ENCODE measurements at places on chromosomes 1 and 21.

DNA sequence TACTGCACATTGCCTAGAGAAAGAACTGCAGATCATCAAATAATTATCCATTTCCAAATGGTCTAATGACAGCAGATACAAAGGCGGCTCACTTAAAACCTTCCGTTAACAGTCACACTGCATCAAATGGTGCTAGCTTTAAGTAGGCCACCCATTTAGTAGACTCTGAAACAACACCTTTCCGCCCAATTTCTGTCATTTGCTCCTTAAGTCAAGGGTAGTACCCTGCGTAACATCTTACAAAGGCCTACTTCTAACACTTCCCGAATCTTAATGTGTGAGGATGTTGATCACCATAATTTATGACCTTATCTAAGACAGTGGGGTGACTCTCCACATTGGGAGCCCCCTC is 692 bp upstream of the RALGPS2 start:
- no peak for DNase-seq

- no peak for DNase-seq
Observed at GRCh38 chr1:90810681-90811080, 93.6 kb upstream of the BARHL2 start.

DNA sequence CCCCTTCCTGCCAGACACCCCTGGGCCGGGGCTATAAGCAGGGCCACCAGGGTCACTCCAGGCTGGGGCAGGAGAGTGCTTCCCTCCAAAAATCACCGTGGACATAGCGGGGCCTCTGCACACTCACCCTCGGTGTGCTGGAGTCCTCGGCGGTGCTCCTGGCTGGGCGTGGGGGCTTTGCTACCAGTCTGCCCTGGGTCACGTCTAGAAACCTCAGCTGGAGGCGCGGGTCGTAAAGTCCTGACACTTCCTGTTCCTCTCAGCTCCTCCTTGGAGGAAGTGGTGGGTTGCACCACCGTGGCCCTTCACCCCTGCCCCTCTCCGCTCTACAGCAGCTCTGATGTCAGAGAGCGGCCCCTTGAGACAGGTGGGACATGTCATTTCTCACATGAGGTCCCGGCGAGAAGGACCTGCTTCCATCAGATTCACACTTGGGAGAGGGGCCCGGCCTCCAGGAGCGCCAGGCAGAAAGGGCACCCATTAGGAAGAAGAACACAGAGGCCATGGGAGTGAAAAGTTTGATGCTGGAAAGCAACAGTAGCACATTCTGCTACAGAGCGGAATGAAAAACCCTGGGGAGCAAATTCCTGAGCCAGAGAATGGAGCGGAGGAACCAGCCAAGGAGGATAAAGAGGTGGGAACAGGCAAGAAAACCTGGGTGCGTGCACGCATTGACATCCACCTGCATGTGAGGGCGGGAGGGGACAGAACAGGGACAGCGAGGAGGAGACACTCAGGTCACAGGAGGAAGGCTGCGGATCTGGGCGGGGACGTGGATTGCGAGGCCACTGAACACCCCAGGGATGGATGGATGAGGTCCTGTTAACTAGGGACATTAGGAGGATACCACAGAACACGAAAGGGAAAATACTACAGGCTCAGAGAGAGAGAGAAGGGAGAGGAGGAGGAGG is at the start of gene ITGB2:
Gene ITGB2, minus strand, starts transcription at position 206 of the 911 bp plus-strand sequence. CDS start 10,117 bp downstream, outside the sequence.
- DNase-seq, result peak; percentile 49

DNA sequence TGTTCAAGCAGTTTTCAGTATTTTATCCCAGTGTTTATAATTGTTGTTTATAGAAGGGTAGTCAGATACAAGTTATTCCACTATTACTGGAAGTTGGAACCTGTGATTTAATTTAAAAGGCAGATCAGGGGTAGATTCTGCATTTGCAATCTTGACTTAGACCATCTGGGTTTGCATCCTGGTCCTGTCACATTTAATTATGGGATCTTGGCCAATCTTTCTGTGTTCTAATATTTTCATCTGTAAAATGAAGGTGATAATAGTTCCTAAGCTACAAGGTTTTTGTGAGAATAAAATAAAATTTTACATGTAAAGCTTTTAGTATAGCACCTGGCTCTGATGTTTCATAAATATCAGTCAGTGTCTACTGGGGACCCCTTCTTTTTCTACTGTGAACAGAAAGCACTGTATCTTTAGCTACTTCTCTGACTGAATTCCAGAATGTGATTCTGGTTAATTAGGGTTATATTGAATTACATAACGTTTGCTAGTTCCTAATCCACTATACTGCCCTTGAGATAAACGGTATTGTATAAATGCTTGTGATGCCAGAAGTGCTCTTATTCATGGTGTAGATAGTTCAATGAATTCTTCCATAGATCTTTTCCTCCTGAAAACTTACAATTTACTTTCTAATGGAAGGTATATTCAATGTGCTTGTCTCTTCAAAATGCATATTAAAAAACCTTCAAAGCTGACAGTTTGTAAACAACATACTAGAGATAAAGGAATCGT is 131.0 kb downstream of the KCNK1 start:
- DNase-seq, result no peak

- DNase-seq, result no peak
Observed at GRCh38 chr1:219292999-219293398, 119.3 kb downstream of the LYPLAL1 start.

GRCh38 chr1:2494323-2494693 is 18.2 kb downstream of the PLCH2 start:
- DNase-seq, result no peak

- DNase-seq, result no peak
Observed at GRCh38 chr1:230855886-230856285, 12.4 kb downstream of the C1orf198 start.

GRCh38 chr1:202101184-202101583 is 21.5 kb upstream of the GPR37L1 start:
- peak; percentile 70 for DNase-seq

- no peak for DNase-seq
Observed at GRCh38 chr1:78355656-78356055, 135.1 kb upstream of the PTGFR start.

GRCh38 chr21:35005560-35006224 is 43.4 kb downstream of the RUNX1 start:
- DNase-seq, result no peak

GRCh38 chr1:20508411-20508771 is 440 bp upstream of the MUL1 start:
- no peak for DNase-seq

GRCh38 chr1:161730050-161730564 is 8.8 kb downstream of the FCRLB start:
- no peak for DNase-seq

DNA sequence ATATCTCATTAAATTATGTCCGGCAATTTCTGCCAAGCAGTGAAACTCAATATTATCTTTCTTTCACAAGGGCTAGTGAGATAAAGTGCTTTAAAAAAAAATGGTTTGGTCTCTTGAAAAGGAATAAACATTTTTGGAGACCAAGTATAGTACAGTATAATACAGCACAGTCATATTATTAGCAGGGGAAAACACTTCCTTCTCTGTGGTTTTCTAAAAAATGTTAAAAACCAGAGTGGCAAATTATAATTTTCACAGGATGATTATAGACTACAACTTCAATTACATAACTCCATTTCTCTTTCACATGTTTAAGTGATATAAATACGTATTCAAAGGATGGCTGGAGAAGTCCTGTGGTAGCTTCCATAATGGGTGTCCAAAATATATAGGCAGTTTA is 170.3 kb upstream of the DMRTA2 start:
- DNase-seq, result no peak

DNA sequence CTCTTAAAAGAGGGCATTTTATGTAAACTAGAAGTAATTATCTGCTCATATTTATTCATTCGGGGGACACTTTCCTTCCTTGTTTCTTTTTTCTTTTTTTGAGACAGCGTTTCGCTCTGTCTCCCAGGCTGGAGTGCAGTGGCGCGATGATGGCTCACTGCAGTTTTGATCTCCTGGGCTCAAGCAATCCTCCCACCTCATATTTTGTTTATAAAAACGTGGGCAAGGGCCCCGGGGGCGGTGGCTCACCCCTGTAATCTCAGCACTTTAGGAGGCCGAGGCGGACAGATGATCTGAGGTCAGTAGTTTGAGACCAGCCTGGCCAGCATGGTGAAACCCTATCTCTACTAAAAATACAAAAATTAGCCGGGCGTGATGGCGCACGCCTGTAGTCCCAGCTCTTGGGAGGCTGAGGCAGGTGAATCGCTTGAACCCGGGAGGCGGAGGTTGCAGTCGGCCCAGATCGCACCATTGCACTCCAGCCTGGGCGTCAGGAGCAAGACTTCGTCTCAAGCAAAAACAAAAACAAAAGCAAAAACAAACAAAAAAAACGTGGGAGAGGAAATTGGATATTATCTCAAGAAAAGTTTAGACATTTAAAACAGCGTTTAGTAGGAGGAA is 926 bp upstream of the DFFA start:
- DNase-seq, result no peak

DNA sequence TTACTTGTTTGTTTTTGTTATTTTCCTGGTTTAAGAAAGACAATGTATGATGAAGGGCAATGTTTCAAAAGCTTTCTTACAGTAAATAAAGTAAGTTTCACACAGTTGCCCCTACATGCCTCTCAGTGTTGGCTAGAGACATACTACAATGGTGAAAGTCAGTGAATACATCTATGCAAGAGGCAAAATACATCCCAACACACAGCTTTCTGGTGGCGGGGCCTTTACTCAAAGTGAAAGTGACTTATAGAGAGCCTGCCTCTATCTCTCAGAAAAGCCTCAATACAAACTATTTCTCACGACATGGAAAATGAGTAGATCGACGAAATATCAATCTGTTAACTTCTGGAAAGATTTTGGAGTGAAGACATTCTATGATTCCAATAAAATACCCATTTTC is 122.3 kb downstream of the SLC30A10 start:
- DNase-seq, result no peak

DNA sequence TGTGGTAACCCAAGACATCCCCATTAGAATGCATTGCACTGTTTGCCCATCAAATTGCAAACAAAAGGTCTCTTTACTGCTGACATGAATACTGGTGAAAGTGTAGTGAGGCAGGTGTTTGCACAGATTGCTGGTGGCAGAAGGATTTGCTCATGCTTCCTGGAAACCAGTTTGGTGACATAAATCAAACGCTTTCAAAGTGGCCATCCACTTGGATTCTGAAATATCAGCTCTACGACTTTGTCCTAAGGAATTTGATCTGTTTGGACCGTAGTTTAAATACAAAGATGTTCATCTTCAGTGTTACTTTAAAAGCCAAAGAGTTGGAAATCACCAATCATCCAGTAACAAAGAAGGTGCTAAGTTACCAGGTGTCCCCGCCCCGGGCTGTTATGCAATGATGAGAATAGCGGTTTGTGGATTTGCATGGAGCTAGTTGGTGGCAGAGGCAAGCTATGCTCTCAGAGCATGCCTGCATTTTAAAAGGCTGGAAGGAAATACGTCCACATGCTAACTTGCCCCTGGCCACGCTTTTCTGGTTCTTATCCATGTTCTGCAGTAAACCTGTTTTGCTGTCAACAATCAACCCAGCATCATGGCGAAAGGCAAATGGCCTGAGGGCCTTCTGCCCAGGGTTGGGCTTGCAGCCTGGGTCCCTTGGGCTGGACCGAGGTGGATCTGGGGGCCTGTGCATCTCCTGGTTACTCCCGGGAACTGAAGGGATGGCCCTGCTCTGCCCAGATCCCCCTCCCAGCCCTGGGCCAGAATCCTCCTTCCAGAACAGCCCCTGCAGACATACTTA is 49.2 kb downstream of the UMODL1 start:
- DNase-seq, result peak; percentile 69

DNA sequence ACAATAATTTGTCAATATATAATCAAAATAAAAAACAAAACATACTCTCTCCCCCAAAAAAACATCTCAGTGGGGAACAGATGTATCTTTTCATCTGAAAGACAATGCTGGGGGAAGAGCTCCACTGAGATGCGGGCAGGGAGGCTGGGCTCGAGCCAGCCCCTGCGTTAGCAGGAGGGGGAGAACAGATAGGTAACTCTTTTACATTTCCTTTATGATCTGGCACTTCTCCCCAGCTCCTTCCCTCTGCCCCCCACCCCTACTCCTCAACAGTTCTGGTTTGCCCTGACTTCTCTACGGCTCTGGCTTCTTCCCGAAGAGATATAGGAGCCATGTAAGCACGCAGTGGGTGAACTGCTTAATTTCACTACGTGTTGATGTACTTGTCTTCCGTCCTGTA is 12.4 kb downstream of the LEPR start:
- DNase-seq, result peak; percentile 62

GRCh38 chr1:42943166-42943565 is 15.5 kb downstream of the SLC2A1 start:
- DNase-seq, result no peak

- DNase-seq, result no peak
Observed at GRCh38 chr1:111561328-111561727, 57.9 kb upstream of the ADORA3 start.

- DNase-seq, result no peak
Observed at GRCh38 chr1:238052496-238053266, 162.0 kb upstream of the ZP4 start.

DNA sequence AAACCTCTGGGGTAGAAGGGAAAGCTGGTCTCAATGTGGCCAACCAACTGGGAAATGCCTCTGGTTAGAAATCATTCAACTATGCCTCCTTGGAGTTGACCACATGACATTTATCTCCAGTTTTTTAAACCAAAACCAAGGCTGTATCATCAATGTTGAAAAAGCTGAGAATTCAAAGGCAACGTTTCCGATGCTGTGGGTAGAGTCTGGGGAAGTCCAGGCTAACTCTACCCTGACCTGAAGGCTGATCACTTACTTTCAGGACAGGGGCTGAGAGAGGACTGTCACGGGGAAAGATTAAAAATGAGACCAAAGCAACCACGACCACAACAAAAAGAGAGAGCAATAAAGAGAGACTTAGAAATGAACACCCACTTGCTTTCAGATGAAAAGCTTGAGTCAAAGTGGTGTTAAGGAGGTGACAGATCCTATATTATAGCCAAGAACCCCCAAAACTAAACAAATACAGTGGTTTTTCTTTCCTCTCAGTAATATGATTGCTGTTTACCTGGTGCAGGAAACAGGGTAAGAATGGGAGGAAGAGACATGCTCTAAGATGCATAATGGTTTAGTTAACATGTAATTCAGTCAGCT is 90.8 kb upstream of the TNFSF4 start:
- no peak for DNase-seq

DNA sequence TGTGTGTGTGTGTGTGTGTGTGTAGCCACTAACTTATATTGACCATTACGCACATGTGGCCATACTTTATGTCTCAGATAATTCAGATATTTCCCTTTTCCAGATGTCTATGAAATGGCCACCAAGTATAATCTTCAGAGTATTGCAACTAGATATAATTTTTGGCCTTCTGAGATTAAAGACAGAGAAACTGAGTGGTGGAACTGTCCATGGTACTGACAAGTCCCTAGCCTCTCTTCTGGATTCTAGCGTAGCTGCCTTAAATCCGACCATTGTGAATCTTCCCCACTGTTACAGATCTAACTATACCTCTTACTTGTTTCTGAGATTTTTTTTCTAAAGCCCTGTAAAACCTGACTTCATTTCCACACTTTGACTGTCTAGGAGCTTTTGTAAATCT is 100.0 kb upstream of the SERTAD4 start:
- DNase-seq, result peak; percentile 62

All from endodermal cell (in vitro differentiated cells).